ENCODE measurements at places on chromosomes 5 and 9.

GRCh38 chr9:129656795-129657390, 8.6 kb upstream of the PRRX2 start:
- no peak for DNase-seq

GRCh38 chr9:32968101-32969011, 33.1 kb downstream of the APTX start:
- peak; percentile 67 for DNase-seq

GRCh38 chr9:26945591-26945990, 1.5 kb downstream of the PLAA start:
- no peak for DNase-seq

DNA sequence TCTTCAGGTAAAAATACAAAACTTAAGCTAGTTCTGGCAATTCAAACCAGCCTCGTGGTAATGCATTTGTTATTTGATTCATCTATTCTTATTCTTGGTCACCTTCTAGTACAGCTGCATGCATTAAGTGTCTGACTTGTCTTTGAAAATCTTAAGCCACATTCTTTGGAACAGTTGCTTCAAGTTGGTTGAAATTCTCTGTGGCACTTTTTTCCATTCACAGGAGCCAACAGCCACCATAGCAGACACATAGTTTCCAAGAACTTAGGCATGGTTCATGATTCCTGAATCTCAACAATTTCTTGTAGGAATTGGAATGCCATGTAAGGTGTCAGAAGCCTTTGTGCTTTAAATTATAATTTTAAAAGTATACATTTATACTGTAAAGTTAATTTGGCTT, 47.4 kb upstream of the MEF2C start:
- DNase-seq: no peak

GRCh38 chr9:89536600-89536999, 38.7 kb upstream of the SEMA4D start:
- no peak for DNase-seq

DNA sequence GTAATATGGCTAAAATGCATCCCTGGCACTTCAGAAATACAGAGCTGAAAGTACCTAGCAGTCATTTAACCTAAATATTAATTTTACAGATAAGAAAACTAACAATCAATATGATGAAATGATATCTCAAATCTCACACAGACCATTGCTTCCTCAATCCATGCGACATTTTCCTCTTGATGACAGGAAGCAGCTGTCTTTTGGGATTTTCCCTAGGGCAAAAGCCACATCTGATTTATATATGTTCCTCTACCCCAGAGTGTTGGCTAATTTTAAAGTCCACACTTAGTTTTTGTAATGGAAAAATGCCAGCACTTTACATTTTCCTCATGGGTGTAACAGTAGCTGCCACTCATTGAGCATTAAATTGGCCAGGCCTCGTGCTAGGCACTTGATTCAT, 47.7 kb upstream of the ITGA1 start:
- DNase-seq: no peak

GRCh38 chr5:62308439-62308838, 2.4 kb downstream of the KIF2A start:
- no peak for DNase-seq

DNA sequence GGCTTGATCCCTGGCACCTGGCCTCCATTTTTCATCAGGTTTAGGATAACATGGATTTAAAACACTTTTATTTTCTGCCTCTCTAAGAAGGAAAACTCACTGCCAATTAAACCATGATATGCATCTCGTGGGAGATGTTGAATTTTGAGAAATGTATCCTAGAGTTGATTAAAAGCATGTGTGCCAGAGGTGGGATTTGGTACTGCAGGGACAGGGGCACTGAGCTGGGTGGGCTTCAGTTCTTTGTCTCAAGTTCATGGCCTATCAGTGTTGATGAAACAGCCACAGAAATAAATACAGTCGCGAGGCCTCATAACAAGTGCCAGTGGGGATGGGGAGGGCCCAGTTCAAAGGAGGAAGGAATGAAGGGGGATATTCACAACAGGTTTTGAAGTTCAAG, 34.9 kb downstream of the POLR1E start:
- no peak for DNase-seq

DNA sequence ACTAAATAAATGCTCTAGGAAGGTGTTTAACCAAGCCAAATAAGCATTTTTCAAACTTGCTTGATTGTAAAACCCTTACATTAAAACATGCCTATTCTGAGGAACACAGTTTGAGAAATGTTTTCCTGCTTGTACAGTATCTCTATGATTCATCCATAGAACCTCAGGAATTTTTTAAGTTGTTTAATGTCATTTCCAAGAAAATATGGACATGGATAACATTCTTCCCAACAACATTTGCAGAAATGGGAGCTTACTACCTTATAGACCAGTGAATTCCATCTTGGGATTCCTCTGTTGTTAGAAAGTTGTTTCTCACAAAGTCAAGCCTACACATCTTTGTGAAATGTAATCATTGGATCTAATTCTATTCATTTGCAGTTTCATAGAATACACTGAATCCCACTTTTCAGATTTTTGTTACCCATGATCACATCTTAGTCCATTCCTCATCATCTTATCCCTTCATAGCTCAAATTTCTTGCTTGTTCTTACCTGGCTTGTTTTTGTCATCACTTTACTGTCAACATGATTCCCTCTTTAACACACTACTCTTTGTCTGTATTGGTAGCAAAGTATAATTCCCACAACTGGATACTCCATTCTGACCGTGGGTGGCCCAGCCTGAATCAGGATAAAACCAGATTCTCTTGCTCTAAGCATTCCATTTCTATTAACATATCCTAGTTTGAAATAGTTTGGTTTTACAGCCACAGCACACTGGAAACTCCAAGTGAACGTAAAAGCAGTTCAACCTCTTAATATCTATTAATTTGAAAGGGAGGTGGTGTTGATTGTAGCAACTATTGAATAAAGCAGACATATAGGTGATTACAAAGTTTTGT, 49.4 kb upstream of the PAPPA start:
- DNase-seq: no peak

GRCh38 chr5:33010846-33011245, 299.7 kb downstream of the NPR3 start:
- DNase-seq: no peak

DNA sequence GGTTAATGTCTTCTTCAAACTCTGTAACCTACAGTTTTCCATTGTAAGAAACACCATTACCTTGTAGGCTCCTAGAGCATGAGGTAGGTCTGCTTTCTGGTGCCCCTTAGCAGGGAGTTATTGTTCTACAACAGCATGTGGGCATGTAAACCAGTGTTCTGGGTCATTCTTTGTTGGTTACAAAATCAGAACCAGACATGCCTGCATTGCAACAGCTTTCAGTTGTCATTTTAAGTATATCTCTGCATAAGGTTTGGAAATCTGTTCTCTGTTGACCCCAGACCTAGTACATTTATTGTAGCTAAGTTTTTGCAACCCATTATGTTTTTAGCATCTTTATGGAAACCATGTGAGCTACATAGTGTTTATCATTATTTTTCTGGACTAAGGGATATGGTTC, 10.9 kb downstream of the RGMB start:
- DNase-seq: no peak

GRCh38 chr9:18748251-18748701, 274.3 kb downstream of the ADAMTSL1 start:
- DNase-seq: no peak

DNA sequence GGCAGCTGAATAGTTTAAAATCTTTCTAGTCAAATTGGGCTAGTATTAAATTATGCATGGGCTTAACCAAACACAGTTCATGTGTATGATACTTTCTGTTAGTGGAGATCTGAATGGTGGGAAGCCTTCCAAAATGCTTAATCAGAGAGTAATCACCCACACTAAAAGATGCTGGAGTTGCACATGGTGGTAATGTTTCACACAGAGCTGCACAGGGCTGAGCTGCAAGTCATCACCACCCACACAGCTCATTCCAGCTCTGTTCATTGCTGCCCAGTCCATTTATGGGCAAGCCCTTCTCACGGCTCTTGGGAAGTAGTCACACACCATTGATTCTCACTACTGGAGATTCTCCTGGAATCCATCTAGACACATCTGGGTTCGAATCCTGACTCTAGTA, 351.5 kb upstream of the KCNN2 start:
- no peak for DNase-seq

DNA sequence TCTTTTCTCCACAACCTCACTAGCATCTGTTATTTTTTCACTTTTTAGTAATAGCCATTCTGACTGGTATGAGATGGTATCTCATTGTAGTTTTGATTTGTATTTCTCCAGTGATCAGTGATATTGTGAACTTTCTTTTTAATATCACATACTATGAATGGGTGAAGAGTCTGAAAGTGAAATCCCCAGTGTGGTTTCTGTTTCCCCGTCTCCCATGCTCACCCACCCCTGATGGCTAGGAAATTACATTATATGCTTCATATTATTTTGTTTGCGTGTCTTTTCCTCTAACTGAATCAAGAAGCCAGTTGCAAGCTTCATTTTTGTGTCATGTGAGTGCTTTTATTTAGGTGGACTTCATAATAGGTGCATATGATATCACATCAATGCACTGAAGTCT, 171.1 kb downstream of the ARHGAP26 start:
- no peak for DNase-seq

- no peak for DNase-seq
These were observed 2.2 kb downstream of the ABLIM3 start for GRCh38 chr5:149143470-149143869.

GRCh38 chr5:74281166-74281565, 359.4 kb downstream of the ENC1 start:
- no peak for DNase-seq

- DNase-seq: no peak
These were observed 138.9 kb downstream of the GADD45G start for GRCh38 chr9:89743573-89744254.

- no peak for DNase-seq
These were observed 198.7 kb upstream of the MAP3K1 start for GRCh38 chr5:56616454-56617160.

- peak; percentile 44 for DNase-seq
These were observed 29.7 kb downstream of the TEX10 start for GRCh38 chr9:100322954-100323536.

DNA sequence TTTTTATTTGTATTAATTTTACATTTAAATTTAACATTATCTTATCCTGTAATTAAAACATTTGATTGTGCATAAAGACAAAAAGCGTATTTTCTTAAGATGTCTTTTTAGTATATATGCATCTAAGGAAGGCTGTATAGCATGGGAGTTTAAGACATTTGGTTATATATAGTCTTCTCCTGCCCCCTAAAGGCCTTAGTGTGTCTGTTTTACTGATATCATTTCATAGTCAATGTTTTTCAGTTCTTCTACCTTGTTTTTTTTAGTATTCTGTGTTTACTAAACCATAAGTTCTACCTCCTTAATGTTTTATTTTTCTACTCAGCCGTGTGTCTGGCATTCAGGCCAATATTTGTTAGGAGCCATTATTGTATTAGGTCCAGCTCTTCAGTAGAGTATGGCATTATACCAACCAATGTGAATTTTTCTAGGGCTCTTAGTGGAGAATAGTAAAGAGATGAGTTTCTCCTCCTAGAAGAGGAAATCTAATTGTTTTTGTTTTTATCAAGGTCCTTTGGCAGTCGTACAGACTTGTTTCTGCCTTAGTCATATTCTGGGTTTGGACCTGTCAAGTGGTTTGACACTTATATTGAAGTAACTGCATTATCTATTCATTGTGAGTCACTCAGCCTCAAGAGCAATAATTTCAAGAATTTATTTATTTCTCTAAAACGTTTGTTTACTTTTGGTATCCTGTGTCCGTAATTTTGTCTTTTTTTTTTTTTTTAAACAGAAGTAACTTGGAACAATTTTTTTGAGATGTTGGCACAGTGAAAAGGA, 74.8 kb downstream of the SLF1 start:
- peak; percentile 24 for DNase-seq

DNA sequence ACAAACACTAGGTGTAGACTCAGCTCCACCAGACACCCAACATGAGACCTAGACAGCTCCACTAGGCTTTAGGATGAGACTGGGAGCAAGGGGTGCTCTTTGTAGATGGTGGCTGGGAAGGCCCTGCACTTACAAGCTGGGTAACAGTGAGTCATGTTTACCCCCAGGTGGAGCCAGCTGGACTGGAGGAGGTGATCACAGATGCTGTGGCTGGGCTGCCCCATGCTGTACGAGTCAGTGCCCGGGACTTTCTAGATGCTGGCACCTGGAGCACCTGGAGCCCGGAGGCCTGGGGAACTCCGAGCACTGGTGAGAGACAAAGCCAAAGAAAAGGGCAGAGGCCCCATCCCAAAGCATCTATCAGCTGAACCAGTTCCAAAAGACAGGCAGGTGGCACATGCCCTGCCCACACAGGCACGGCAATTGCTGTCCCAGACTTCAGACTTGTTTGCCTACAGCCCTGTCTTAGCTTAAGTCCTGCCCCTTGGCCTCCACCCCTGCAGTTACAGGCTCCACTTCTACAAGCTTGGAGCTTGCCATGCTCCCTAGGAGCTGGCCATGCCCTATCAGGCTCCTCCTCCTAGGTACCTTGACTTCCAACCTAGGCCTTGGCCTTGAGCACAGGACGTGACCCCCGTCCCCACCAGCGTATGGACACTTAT, 2.7 kb downstream of the CCL27 start:
- no peak for DNase-seq

- no peak for DNase-seq
These were observed 509.2 kb downstream of the CDH10 start for GRCh38 chr5:24135536-24135935.

GRCh38 chr5:129653057-129653375, 94.9 kb upstream of the MINAR2 start:
- no peak for DNase-seq

DNA sequence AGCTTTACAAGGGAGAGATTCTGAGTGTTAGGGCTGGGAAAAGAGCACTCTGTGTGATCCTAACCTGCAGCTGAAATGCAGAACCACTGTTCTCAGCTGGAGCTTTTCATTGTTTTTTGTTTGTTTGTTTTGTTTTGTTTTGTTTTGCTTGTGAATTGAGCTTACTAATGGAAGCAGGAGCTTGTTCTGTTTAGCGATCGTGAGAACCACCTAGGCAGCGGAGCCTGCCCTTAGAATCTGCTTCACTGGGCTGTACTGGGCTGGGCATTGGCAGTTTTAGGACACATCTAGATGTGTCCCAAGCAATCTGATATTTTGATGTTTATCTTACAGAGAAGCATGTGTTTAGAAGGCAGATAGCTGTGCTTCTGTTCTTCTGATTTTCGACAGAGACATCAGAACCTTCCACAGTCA, 14.3 kb downstream of the SYK start:
- DNase-seq: no peak

DNA sequence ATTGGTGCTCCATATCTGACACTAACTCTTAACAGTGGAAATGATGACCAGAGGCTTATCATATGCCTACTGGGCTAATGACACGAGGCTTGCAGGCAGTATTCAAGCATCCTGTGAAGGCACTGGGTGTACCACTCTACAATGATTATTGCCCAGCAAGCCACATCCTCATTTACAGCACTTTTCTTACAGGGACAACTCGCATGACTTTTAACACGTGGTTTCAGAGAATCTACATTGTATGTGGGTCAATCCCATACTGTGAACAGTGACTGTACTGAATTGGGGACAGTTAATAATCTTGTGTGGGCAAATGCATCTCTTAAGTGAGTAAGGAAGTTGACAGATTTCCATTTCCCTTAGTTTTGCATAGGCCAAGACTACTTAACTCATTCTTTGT, 260.0 kb downstream of the TRPM3 start:
- peak; percentile 59 for DNase-seq

Measured in inflammatory macrophage (primary cell).